ENCODE measurements at places on chromosomes 4 and X. TPM values are rescaled to one million over a fixed set of nuclear protein-coding genes. Genes with fewer than 3 reads are reported as not detected.
A peak's percentile ranks its signal among the peaks of the same experiment; 100 is the strongest.

DNA sequence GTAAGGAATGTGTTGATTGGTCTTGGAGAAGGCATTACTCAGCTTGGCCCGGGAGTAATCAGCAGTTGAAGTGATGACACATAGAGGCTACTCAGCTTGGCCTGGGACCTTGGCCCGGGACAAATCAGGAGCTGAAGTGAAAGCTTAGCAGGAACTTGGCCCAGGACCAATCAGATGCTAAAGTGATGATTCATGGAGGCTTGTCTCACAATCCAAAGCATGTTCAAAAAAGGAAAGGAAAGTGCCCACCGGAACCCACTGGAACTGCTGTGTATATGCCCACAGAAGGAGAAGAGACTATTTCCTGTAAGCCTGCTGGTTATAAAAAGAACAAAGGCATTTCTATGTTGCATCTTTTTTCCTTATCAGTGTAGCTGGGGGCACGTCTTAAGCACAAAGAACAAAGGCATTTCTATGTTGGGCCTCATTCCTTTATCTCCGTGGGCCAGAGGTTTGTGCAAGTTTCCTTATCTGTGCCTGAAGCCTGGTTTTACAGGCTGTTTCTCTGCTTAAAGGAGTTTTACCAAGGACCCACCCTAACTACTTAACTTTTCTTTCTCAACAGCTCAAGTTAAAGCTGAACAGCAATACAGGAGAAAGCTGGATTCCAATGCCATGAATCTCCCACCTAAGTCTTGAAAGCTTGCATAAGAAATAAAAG is 1176.7 kb downstream of the NLGN4X start:
- DNase-seq, result no peak

GRCh38 chr4:173485164-173485563 is 44.9 kb downstream of the HAND2 start:
- no peak for DNase-seq

GRCh38 chr4:33080275-33080674 is 2360.1 kb downstream of the PCDH7 start:
- DNase-seq, result peak; percentile 55

GRCh38 chrX:120697053-120697452 is 67.2 kb upstream of the C1GALT1C1 start:
- DNase-seq, result no peak

- no peak for DNase-seq
Observed at GRCh38 chrX:143027275-143027674, 1.5 kb downstream of the SPANXN4 start.

DNA sequence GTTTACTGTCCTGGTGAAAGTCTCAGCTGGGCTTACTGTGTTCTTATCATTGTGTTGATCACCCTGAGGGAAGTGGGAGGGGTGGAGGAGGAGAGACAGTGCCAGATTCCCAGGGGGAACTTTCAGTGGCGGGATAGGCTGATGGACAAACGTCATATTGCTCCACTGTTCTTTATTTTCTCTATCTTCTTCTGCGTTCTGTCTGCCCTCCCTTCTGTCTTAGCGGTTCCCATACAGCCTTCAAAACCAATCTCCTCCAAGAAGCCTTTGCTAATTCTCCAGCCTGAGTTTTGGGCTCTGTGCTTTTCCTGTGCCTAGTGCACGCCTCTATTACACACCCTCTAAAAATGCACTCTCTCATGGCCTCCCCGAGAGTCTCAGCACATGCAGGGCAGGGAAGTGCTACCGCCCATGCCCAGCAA is 448.7 kb upstream of the FAT1 start:
- DNase-seq, result no peak

- peak; percentile 75 for DNase-seq
Observed at GRCh38 chr4:52376132-52376704, 282.9 kb downstream of the USP46 start.

- DNase-seq, result no peak
Observed at GRCh38 chrX:118760025-118760424, 32.6 kb downstream of the IL13RA1 start.

DNA sequence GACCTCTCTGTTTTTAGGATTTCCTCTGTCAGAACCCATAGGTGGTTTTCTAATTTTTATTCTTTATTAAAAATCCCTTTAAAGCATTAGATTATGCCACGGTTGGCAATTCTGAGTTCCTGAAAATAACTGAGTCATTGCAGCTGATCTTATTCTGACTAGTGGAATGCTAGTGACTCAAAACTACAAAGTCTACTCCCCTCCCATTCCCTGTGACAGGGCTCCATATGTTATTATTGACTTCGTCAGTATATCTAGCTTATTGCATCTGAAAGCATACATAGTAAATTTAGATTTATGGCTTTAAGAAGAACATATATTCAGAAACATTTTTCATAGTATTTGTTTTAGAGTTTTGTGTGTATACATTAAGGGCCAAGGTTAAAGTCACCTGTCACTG is 38.5 kb downstream of the HERC3 start:
- no peak for DNase-seq

DNA sequence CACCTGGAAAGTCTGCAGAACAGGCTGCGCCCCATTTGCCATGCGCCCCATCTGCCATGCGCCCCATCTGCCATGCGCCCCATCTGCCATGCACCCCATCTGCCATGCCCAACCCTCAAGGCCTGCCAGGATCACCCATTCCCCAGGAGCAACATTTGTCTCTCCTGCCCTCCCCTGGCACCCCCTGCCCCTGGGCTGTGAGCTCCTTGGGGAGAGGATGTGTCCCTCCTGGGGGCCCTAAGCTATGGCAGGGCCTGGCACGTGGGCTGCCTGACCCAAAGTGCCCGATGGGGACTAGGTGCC is 82.6 kb downstream of the FAM53A start:
- DNase-seq, result no peak

DNA sequence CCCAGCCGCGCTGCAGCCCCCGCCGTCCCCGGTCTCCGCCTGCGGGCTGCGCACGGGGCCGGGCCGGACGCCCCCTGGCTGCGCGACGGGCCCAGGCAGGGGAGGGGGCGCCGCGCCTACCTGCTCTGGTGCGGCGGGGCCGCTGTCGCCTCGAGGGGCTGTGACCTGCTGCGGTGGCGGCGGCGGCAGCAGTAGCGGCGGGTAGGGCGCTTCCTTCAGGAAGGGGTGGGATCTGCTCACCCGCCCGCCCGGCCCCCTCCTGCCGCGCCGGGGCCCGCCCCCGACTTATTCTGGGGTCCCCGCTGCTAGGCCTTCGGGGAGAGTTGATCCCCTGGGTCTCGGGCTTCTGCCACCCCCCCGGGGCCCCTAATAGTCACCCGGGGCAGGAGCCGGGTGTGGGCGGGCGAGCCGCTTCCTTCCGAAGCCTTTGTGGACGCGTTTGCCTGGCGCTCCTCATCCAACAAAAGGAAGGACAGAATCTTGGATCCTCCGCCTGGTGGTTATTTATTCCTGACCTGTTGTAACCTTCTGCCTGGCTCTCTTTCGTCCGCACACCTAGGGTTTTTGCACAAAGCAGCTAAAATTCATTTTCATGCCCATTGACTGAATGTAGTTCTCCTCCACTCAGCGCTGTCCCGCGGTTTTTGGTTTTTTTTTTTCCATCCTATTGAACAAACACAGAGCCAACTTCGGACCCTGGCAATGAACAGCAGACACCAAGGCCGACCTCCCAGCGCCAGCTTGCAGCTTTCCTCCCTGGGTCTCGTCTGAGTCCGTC is at the start of gene TMEM150C:
TMEM150C (minus strand) TSS at position 203 of the 778 bp plus-strand sequence. CDS start 57,331 bp downstream, outside the sequence.
- DNase-seq, result peak; percentile 50

- no peak for DNase-seq
Observed at GRCh38 chr4:16931339-16932305, 33.2 kb upstream of the LDB2 start.

GRCh38 chrX:109299091-109299490 is 182.8 kb downstream of the GUCY2F start:
- DNase-seq, result no peak

- peak; percentile 24 for DNase-seq
Observed at GRCh38 chr4:11503166-11503565, 74.5 kb upstream of the HS3ST1 start.

- no peak for DNase-seq
Observed at GRCh38 chrX:15849555-15849954, 5.1 kb downstream of the AP1S2 start.

GRCh38 chr4:168881781-168882420 is 128.2 kb downstream of the CBR4 start:
- no peak for DNase-seq

GRCh38 chrX:130330146-130330545 is 9.6 kb upstream of the SLC25A14 start:
- DNase-seq, result no peak

The L1CAM gene
- polyA plus RNA-seq, result 0.20 TPM

The FDCSP gene
- polyA plus RNA-seq, result 0.87 TPM

The NEXMIF gene
- polyA plus RNA-seq, result 0.13 TPM

The ARSJ gene
- 5.1 TPM for polyA plus RNA-seq

The CLDN34 gene
- not detected for polyA plus RNA-seq

The SPANXA2 gene
- not detected for polyA plus RNA-seq

The STBD1 gene
- polyA plus RNA-seq, result 8.9 TPM

The NOA1 gene
- 11.1 TPM for polyA plus RNA-seq

The SMIM10L2A gene
- 0.48 TPM for polyA plus RNA-seq

The ZXDB gene
- polyA plus RNA-seq, result 1.9 TPM

The GPM6B gene
- polyA plus RNA-seq, result 3.9 TPM

The AWAT2 gene
- not detected for polyA plus RNA-seq

The EMCN gene
- 5.8 TPM for polyA plus RNA-seq

The ZNF732 gene
- polyA plus RNA-seq, result not detected

The CXorf38 gene
- polyA plus RNA-seq, result 16.0 TPM
